Activated gamma-delta T cell treated with Interleukin-2 at 50 U/mL for 16 hours (primary cell): ENCODE measurements at places on chromosomes 2 and 18.

GRCh38 chr2:215671244-215671643 lies 235.4 kb upstream of the FN1 start:
- no peak for DNase-seq

DNA sequence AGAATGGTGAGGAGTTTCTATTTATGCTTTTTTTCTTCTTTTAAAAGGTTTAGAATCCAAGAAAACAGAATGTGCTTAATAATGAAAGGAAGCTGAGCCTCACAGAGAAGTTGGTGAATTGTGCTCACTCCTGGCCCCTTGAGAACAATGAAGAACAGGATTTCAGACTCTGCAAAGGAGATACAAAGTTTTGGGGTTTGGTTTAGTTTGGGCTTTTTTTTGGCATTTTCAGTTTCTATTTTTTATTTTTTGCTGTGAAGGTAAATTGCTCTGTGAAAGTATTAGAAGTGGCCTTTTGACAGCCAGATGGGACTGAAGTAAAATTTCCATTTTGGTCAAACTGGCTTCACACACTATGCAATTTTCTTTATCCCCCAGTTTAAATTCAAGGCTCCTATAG lies 247.3 kb upstream of the GYPC start:
- DNase-seq, result no peak

- DNase-seq, result no peak
Observed at GRCh38 chr18:25099895-25100294, 252.1 kb downstream of the ZNF521 start.

DNA sequence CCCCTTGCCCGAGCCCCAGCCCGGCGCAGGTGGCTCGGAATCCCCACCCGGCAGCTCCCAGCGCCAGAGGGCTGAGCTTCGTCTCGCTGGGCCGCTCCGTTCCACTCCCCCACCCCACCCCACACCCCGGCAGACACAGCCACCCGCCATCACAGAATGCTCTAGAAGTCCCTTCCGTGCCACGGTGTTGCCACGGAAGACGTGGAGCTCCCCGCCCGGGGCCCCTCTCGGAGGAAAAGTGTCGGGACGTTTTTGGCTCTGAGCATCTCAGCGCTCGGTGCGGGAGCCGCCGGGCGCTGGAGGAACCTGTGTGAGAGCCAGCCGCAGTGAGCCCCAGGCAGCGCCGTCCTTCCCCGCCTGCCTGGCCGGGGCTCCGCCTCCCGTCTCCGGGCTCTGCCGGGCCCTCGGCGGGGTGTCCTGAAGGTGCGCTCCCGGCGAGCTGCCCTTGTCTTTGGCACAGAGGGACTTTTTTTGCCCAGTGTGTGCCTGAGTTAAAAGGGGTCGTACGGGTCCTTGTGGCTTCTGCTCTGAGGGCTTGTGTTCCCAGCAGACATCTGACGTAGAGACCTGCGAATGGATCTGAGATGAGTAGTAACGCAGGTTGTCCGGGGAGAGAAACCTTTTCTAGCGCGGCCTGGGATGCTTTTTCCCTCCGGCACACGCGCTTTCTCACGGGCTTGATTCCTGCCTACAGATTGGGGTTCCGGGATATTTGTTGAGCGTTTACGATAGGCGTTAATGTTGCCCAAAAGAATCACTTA lies 1.8 kb downstream of the ZCCHC2 start:
- peak; percentile 52 for DNase-seq

- DNase-seq, result no peak
Observed at GRCh38 chr2:207241198-207241597, 75.5 kb upstream of the KLF7 start.

GRCh38 chr18:22985250-22985649 lies 52.1 kb downstream of the RBBP8 start:
- DNase-seq, result no peak

DNA sequence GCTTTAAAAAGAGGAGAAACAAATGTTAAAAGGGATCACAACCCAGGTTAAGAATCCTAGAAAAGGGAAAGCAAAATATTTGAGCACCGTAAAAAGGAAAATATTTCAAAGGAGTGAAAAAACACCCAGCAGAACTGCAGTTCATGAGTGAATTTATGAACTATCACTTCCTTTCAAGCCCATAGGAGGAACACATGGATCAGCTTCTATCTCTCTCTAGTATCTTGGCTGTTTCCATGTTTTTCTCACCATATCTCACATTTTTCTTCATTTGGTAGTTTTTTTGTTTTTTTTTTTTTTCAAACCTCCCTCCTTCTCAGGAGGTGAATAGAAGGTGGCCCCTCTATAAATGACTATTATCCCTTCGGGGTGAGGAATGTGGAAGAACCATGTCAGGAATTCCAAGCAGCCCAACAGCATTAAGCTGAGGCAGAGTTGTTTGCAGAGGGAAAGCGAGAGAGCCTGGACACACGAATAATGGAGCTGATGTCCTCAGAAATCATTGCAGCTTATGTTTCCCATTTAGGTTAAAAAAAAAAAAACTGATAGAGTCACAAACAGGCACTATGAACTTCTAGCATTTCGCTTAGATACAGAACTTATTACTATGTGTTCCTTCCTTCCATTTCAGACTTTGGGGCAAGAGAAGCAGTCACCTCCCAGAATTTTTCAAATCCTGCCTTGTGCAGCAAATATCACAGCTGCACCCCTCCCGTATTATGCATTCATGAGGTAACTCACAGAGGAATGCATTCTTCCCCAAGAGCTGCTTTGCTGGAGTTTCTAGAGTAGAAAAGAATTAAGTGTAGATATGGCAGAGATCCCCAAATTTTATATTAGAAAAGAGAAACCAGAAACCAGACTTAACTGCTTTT lies 315.6 kb downstream of the IRS1 start:
- DNase-seq, result no peak

GRCh38 chr2:106038601-106039375 lies 155.3 kb downstream of the UXS1 start:
- DNase-seq, result no peak

GRCh38 chr2:224126440-224126839 lies 87.4 kb upstream of the SERPINE2 start:
- no peak for DNase-seq

DNA sequence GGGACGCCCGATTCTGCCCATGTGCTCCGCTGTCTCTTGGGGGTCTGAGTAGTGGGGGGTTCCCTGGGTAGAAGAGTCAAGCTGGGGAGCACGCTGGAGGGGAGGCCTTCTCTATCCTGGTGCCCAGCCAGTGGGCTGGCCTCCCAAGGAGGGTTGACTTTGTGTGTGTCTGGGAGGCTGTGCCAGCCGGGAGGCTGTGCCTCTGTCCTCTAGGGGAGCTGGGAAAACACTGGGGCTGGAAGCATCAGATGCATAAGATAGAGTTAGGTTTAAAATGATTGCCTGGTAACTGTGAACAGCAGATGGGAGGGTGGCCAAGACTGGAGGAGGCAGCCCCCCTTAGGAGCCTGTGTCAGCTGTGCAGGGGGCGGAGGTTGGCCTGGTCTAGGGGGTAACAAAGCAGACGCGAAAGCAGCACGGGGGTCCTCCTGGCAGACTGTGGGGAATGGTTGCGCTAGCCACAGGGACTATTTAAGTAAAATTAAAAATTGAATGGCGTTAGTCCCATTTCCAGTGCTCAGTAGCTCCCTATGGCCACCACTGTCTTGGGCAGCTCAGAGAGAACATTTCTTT lies 1.3 kb downstream of the ING5 start:
- DNase-seq, result no peak

GRCh38 chr2:46784278-46784677 lies 131.3 kb downstream of the MCFD2 start:
- no peak for DNase-seq

DNA sequence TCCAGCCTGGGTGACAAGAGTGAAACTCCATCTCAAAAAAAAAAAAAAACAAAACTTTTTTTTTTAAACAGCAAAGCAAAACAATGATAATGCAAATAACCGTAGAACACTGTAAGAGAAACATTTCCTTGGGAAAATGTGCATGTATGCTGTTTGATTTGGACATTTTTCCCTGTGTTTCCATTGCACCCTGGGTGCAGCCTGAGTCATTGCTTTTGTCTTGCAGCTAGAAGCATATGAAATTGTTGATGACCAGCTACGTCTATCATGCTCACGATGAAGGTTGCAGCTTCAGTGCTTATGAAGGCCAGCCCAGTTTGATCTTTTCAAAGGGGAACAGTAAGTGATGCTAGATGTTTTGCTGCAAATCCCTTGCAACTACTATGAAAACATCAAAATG lies 41.5 kb downstream of the MOGAT1 start:
- DNase-seq, result no peak

- DNase-seq, result no peak
Observed at GRCh38 chr2:2234398-2235195, 96.5 kb downstream of the MYT1L start.

DNA sequence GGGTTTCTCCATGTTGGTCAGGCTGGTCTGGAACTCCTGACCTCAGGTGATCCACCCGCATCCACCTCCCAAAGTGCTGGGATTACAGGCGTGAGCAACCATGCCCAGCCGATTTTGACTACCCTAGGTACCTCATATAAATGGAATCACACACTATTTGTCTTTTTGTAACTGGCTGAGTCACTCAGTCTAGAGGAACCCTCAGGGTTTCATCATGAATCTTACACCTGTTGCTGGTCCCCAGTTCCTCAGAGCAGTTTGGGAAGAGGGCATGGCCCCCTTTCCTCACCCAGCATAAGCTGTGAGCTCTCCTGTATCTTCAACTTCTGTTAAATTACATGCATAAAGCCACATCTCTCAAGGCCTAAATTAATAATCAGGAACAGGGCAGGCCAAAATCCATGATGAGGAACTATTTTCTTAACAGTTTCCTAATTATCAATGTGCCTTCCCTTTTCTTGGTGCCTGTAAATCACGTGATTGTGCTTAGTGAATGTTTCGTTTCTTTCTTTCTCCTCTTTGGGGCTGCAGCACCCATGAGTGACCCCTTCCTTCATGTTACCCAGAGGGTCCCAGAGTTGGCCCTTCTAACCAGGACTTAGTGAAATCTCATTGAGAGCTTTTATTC lies 20.9 kb downstream of the DYSF start:
- DNase-seq, result no peak

- no peak for DNase-seq
Observed at GRCh38 chr18:22346953-22347605, 70.6 kb downstream of the CTAGE1 start.

GRCh38 chr2:60118061-60118460 lies 435.4 kb downstream of the BCL11A start:
- no peak for DNase-seq

DNA sequence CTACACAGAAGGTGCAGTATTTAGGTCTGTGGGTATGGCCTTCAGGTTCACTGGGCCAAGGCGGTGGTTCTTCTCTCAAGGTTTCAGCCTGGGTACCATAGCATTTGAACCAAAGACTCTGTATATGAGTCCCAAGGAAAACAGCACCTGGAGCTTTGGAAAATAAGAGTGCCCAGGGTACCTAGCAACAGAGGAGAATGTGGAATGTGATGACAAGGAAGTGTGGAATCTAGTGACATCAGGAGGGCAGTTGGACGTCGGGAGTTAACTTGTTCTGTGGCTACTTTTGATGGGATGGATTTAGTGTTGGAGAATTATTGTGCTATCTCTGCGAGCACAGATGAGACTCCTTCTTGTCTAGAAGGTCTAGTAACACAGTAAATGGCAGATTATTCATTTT lies 201.2 kb downstream of the NOL4 start:
- no peak for DNase-seq

GRCh38 chr2:195352581-195352980 lies 304.4 kb upstream of the SLC39A10 start:
- DNase-seq, result no peak

GRCh38 chr18:10449396-10449795 lies 5.0 kb upstream of the APCDD1 start:
- DNase-seq, result no peak

GRCh38 chr18:5286525-5286924 lies 9.0 kb downstream of the ZBTB14 start:
- DNase-seq, result no peak

DNA sequence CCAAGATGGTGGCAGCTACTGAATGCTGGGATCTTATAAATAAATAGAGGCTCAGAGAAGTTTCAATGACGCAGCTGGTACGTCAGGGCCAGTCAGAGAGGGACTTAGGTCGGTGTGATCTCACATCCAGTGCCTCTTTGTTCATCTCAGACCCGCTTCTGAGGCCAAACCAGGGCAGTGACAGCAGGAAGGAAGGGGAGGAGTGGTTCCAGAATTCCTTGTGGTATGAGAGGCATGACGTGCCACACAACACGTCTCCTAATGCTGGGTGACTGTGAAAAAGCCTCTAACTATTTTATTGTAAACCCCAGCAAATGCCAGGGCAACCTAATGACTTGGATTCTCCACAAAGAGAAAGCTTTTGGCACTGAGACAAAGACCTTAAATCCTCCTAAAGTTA lies 423.3 kb downstream of the LPIN1 start:
- no peak for DNase-seq

- DNase-seq, result no peak
Observed at GRCh38 chr2:25076749-25077148, 34.9 kb downstream of the EFR3B start.

DNA sequence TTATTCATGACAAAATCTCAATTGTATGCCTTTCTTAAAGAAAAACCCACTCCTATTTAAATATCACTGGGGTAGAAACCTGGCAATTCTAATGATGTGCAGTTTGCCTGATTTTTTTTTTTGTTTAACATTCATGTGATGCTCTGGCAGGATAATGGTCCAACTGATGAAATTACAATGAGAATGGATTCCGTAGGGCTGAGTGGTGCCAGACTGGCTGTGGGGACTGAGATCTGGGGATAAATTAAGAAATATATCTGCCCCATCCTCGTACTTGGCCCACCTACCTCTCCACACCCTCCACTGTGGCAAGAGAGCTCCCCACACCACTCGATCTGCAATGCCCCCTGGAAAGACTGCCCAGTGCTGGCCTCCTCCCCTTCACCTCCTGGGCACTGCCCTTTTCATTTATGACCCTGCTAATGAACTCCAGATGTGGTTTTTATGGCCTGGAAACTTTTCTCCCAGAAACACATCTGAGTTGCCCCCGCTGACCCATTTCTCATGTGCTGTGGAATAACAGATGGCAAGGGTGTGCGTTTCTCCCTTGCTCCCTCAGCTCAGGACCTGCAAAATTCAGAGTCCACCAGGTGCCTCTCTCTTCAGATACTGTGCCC lies 33.0 kb upstream of the RPL37A start:
- no peak for DNase-seq

DNA sequence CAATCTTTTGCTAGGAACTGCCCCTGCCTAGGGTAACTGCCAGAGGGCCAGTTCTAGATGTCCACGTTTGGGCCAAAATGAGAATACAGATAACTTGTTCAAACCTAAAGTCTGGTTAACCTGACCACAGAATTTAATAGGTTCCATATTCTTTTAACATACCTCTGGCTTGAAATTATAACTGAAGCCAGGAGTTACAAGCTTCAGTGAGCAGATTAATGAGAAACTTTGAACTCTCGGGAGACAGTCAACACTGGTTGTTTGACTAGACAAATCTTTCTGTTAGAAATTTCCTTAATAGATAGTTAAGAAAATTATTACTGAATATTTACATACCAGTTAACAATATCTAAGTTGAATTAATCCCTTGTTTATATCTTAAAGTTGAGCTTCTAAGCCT lies 110.0 kb upstream of the KLF7 start:
- no peak for DNase-seq

- no peak for DNase-seq
Observed at GRCh38 chr2:233062451-233062850, 2.3 kb downstream of the INPP5D start.

GRCh38 chr2:88429929-88430328 lies 22.6 kb downstream of the FOXI3 start:
- DNase-seq, result no peak

GRCh38 chr2:233674314-233674713 lies 2.6 kb downstream of the UGT1A9 start:
- no peak for DNase-seq

- no peak for DNase-seq
Observed at GRCh38 chr18:64692826-64693225, 543.9 kb upstream of the LINC00305 start.
